ENCODE measurements at places on chromosomes 3 and 15. TPM values are rescaled to one million over a fixed set of nuclear protein-coding genes. Genes with fewer than 3 reads are reported as not detected.

Gene UCN2
- total RNA-seq = 1.8 TPM

Gene WDR72
- 0.03 TPM for total RNA-seq

Gene BUB1B
- total RNA-seq = 67.8 TPM

Gene GPR62
- not detected for total RNA-seq

Gene HRG
- not detected for total RNA-seq

Gene NR2F2
- total RNA-seq = 53.7 TPM

Gene AP3B2
- total RNA-seq = 0.95 TPM

Gene SEMA6D
- total RNA-seq = 0.03 TPM

Gene CCDC191
- total RNA-seq = 5.6 TPM

Gene MYO5C
- 28.2 TPM for total RNA-seq

Gene EXOSC7
- total RNA-seq = 38.4 TPM

Gene KCNAB1
- total RNA-seq = not detected

Gene CACNA1D
- total RNA-seq = 23.0 TPM

Gene KNSTRN
- 74.6 TPM for total RNA-seq

Gene ARPIN
- total RNA-seq = 6.3 TPM

Gene KIF23
- total RNA-seq = 82.5 TPM

Gene TAGLN3
- not detected for total RNA-seq

Gene FBXL22
- 0.54 TPM for total RNA-seq

Gene PP2D1
- not detected for total RNA-seq

Gene GOLGA6A
- total RNA-seq = 0.05 TPM

Gene UROC1
- not detected for total RNA-seq

Gene NPAP1
- total RNA-seq = not detected

Gene TARS3
- 12.4 TPM for total RNA-seq

Gene XCR1
- not detected for total RNA-seq

Gene NECTIN3
- total RNA-seq = 18.8 TPM

Gene MKRN2OS
- not detected for total RNA-seq

Gene MESP1
- total RNA-seq = 6.4 TPM

Gene PLCH1
- 0.03 TPM for total RNA-seq

Gene TM6SF1
- total RNA-seq = 0.69 TPM

Gene COLQ
- total RNA-seq = 0.64 TPM

Gene CPNE4
- not detected for total RNA-seq

Gene ADAM10
- 176 TPM for total RNA-seq

Gene PRSS50
- total RNA-seq = 0.13 TPM

Gene DOCK3
- 0.21 TPM for total RNA-seq

Gene SLC51B
- total RNA-seq = 0.51 TPM

Gene REC114
- not detected for total RNA-seq

Gene AGBL1
- not detected for total RNA-seq

Gene SCAANT1
- total RNA-seq = not detected

Gene CIB2
- 37.3 TPM for total RNA-seq

Gene PLSCR2
- 0.54 TPM for total RNA-seq

Gene ADGRG7
- not detected for total RNA-seq

Gene MCF2L2
- total RNA-seq = 1.0 TPM

Gene THSD4
- total RNA-seq = 65.4 TPM

Gene LTK
- total RNA-seq = not detected

Gene ATP2B2
- total RNA-seq = not detected

Gene RFX7
- total RNA-seq = 24.2 TPM

Gene GPR149
- total RNA-seq = not detected

Gene MB21D2
- total RNA-seq = 7.8 TPM

Gene EPHB3
- total RNA-seq = 6.0 TPM

Gene GALNT15
- total RNA-seq = 0.10 TPM

Gene SCG3
- total RNA-seq = 0.62 TPM

Gene HHLA2
- not detected for total RNA-seq

Gene IL20RB
- 1.7 TPM for total RNA-seq

Gene LRRC15
- 0.28 TPM for total RNA-seq

Gene PCSK6
- total RNA-seq = 10.6 TPM

Gene ADAMTS7
- total RNA-seq = 1.0 TPM

Gene IL5RA
- not detected for total RNA-seq

Gene ADCY5
- total RNA-seq = 1.4 TPM

Measured in Panc1 (cell line).